Spleen (tissue), 13 donors: ENCODE measurements at places on chromosomes 2 and 18. TPM values are rescaled to one million over a fixed set of nuclear protein-coding genes. Genes with fewer than 3 reads are reported as not detected.

- no peak overlapping the region for H3K4me3 ChIP-seq
- H3K27me3 ChIP-seq = no peaks in the 10 kb centered on the region
- no peaks in the 10 kb centered on the region for H3K36me3 ChIP-seq
- no peak for DNase-seq
Observed at GRCh38 chr2:231522418-231523180, 7.6 kb downstream of the NMUR1 start.

- no peaks in the 10 kb centered on the region for H3K27me3 ChIP-seq
- no peak for DNase-seq
- no peak overlapping the region for H3K27ac ChIP-seq
- H3K4me3 ChIP-seq = no peak overlapping the region
- H3K4me1 ChIP-seq = peaks cover 76% of the 10 kb centered on the region
Observed at GRCh38 chr2:30268296-30268871, 37.0 kb downstream of the LBH start.

DNA sequence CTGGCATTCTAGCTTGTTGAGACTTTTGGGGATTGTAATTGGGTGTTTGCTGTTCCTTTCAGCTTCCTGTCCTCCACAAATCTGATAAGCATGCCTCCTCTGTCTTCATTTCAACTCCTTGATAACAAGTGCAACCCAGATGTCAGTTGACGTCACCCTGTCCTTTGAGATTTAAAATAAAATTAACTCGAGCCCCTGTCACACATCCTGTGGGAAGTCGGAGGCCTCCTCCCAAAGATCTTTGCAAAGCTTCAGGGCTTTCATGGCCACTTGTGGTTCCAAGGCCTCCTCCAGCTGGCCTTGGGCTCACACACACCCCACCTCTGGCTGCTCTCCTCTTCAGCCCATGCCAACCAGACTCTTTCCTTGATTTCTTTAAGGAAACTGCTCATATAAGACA lies 69.9 kb upstream of the ITGA6 start:
- peak overlapping the region; percentile 4 for H3K27ac ChIP-seq
- no peak overlapping the region for H3K4me3 ChIP-seq
- H3K4me1 ChIP-seq = peaks cover 11% of the 10 kb centered on the region
- H3K36me3 ChIP-seq = no peaks in the 10 kb centered on the region
- no peak for DNase-seq
- H3K27me3 ChIP-seq = no peaks in the 10 kb centered on the region

- H3K27ac ChIP-seq = peak overlapping the region; percentile 80
- no peaks in the 10 kb centered on the region for H3K27me3 ChIP-seq
- peaks cover 62% of the 10 kb centered on the region for H3K4me1 ChIP-seq
- H3K4me3 ChIP-seq = peak overlapping the region; percentile 60
- no peaks in the 10 kb centered on the region for H3K36me3 ChIP-seq
- peak; percentile 86 for DNase-seq
Observed at GRCh38 chr2:101698014-101698843, 722 bp downstream of the MAP4K4 start.

Gene KCNIP3
- 4.9 TPM for total RNA-seq

- no peaks in the 10 kb centered on the region for H3K4me1 ChIP-seq
- H3K27me3 ChIP-seq = no peaks in the 10 kb centered on the region
- no peak overlapping the region for H3K27ac ChIP-seq
- no peaks in the 10 kb centered on the region for H3K36me3 ChIP-seq
- DNase-seq = no peak
- no peak overlapping the region for H3K4me3 ChIP-seq
Observed at GRCh38 chr2:30031184-30031583, 109.8 kb upstream of the ALK start.

Gene COLEC11
- 0.64 TPM for total RNA-seq
